Activated naive CD4-positive, alpha-beta T cell treated with anti-CD3 and anti-CD28 coated beads, Interleukin-2, amount 50 U/mL, for 16 hours (primary cell): ENCODE measurements at places on chromosomes 12 and 14.

- DNase-seq: no peak
Measured at GRCh38 chr14:87017335-87017734, 975.6 kb downstream of the GALC start.

GRCh38 chr12:123141615-123142517 is 9.0 kb downstream of the PITPNM2 start:
- DNase-seq: no peak

GRCh38 chr12:16299403-16299802 is 21.9 kb upstream of the SLC15A5 start:
- no peak for DNase-seq

DNA sequence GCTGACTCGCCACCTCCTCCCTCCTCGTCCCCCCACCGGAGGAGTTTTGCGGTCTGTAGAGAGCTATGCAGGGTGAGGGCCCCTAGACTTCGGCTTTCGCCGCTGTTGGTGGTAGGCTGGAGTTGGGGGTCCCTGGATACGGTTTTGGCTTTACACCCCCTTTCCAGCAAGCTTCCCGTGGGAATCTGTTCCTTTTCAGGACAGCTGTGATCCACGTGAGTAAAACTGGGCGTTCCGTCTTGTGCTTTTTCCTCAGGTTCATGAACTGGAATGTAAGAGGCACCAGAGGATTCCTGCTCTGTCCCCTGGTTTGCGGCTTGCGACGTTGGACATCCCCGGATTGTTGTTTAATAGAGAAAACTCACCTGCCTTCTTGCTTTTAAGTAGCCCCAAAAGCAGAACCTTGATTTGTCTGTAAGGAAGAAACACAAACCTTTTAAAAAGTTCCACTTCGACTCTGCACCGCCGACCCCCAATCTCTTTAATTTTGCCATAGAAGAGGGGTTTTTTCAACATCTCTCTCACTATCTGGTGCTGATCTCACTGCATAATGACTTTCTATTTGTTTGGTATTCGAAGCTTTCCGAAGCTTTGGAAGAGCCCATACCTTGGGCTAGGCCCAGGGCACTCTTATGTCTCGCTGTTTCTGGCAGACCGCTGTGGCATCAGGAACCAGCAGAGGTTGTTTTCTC is 490 bp downstream of the PRORP start:
- DNase-seq: no peak

DNA sequence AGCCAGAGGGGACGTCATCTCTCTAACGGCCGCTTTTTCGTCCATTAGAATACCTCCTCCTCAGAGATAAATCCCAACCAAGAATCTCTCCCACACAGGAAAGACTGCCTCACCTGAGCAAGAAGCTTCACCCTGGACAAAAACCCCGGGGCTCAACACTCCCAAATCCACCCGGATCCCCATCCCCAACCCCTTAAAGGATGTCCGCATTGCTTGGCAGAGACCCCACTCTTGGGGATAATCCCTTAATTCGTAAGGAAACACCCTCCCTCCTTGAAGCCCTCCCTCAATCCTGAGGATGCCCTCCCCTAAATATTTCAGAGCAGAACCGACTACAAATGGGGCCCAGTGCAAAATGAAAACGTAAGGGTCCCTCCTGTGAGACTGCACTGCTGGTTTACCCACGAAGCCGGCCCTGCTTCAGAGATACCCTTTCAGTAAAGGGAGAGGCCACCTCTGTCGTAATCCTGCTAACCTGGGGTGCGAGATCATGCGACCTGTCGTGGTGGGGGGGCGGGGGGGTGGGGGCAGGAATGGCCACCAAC is 655 bp upstream of the DYNLL1 start:
- DNase-seq: no peak

- DNase-seq: peak; percentile 81
Measured at GRCh38 chr14:90697577-90698206, 118.5 kb downstream of the TTC7B start.

DNA sequence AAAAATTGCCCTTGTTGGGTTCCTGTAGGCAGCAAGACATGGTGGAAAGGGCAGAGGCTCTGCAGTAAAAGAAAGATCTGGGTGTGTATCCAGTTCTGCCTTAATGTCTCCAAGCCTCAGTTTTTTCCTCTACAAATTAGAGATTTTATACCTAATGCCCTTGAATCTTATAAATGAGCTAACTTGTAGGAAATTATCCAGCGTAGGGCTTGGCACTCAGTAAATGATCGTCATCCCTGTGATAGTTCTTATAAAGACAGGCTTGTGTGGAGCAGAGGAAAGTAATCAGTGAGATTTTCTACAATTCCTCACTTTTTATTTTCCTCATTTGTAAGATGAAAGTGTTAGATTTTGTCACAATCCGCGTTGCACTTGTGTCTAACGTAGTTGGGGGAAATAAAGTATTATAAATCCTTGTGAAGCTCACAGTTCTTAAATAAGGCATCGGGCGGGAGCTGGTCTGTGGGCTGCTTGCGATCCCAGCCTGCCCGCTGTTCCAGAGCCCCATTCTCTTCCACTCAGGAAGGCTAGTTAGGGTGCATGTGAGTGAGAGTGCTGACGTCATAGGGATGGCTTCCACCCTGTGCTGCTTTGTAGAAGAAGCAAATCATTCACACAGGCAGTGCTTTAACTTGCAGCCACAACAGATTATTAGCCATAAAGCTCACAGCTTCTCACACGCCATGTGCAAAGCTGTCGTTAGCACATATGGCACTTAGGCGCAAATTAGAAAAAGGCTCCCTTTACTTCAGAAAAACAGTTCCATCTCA is 87.6 kb downstream of the EML1 start:
- no peak for DNase-seq

- DNase-seq: no peak
Measured at GRCh38 chr14:103138301-103139131, 15.3 kb downstream of the TNFAIP2 start.

DNA sequence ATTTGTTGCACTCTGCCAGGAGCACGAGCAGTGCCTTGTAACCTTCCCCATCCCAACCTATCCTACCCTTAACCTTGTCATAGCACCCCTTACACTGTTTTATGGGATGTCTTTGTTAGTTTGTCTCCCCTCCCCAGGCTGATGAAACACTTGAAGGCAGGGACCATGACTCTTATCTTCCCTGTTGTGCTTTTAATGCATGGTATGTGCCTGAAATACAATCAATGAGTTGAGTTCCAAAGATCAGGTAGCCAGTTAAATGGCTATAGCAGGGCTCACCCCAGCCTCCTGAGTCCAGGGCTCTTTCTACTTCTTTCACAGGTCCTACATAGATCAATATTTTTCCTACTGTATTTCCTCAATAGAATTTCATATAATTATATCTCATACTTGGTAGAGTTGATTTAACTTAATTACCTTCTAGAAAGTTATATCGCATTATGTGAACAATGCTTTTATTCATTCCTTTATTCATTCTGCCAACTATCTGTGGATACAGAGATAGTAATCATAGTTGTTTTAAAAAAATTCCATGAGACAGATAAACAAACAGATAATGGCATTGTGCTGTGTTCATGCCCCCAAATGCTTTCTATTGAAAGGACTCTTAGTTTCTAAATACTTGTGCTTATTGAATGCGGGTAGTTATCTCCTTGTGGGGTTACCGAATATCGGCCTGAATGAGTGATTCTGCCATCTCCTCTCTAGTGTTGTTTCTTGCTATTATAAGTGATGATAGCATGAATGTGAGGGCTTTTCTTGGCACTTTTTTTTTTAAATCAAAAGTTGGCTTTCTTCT is 347.4 kb downstream of the NPAS3 start:
- no peak for DNase-seq

GRCh38 chr14:92538412-92538985 is 24.9 kb downstream of the RIN3 start:
- no peak for DNase-seq

DNA sequence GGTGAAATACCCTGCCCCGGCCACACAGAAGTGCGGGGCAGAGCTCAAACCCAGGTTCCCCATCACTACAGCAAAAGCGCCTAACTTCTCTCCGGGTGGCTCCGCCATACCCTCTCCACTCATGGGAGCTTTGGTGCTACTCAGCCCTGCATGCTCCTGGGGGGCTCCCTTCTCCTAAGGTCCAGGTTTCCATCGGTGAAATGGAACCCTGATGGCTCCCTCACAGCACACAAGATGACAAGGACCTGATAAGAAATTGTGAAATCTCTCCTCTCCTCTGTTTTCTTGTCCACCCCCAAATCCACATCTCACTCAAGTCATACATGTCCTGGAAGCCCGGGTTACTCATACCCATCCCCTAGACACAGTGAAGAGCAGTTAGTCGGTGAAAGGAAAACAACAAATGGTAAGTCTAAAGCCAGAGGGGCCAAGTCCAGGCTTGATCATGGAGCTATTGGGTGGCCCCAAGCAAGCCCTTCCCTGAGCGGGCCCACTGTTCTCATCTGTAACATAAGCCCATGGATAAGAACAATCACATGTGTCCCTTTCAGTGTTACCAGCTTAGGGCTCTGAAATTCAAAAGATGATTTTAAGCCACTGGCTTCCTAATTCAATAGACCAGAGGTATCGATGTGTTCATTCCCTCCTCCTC is 317.5 kb downstream of the BCL11B start:
- no peak for DNase-seq

DNA sequence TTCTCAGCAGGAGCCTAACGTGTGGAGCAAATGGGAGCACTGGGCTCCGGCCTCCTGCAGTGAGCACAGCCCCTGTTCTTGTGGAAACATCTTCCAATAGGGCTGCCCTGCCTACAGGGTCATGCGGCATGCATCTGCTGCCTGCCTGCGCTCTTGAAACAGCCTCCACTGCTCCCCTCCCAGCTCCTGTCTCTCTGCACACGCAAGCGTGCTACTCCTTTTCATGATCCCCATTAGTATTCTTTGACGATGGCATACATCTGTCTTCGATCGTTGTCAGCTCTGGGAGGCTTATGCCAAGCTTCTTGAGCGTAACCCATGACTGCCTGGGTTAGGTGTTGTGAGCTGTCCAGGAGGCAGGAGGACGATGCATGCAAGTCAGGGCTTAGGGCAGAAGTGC is 23.1 kb downstream of the NTF3 start:
- DNase-seq: no peak

DNA sequence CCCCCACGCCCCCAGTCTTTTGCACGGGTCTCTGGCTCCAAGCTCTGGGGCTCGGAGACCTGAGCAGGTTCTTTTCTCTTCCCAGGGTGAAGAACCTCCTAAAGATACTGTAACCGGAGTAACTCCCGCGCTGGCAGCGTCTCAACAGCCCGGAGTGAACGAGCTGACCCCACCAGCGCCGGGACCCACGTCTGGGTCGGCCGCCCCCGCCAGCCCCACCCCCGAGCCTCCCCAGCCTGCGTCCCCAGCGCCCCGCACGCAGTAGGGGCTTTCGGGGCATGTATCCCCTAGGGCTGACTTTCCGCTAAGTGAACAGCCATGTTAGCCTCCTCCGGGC is 858 bp downstream of the SLC35F4 start:
- DNase-seq: no peak

- DNase-seq: peak; percentile 18
Measured at GRCh38 chr14:81211844-81212243, 8.9 kb downstream of the GTF2A1 start.

DNA sequence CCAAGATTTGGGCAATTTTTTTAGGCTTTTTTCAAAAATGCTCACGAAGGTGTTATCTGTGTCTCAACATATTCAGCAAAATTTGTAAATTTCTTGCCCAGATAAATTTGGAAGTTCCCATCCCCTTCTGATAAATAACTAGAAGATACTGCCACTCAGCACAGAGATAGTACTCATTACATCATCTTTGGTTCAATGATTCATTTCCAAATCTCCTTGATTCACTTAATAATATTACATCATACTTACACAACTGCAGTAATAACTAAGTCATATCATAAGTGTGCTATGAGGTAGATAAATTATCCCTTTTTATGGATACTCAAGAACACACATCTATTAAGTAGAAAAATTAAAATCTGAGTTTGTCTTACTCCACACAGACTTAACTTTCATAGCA is 89.4 kb downstream of the RPAP3 start:
- no peak for DNase-seq

GRCh38 chr14:29311983-29312382 is 545.4 kb downstream of the FOXG1 start:
- DNase-seq: no peak
